SIG-M5 (cell line): ENCODE measurements at places on chromosomes 3 and 15.

- DNase-seq: no peak
Observed at GRCh38 chr15:29743475-29743874, 78.8 kb downstream of the TJP1 start.

DNA sequence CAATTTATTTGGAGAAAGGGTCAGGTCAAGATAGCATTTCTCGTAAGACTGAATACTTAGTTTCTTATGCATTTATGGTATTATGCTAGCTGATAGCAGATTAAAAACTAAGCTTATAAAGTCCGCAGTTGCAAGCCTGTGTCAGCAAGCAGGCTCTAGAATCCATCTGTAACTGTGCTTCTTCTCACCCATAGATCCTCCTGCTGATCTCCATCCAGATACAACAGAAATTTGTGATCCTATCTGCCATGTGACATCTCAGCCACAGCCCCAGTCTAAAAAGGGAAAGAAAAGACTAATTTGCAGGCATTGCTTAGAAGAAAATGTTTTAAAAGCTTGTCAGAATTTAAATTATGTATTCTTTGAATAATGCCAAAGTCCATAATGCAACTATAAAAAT, 265.4 kb upstream of the CCDC54 start:
- no peak for DNase-seq

- DNase-seq: no peak
Observed at GRCh38 chr15:75456710-75457109, 5.2 kb upstream of the SIN3A start.

- no peak for DNase-seq
Observed at GRCh38 chr3:13115576-13115910, 42.3 kb upstream of the IQSEC1 start.
